Panc1 (cell line): ENCODE measurements at places on chromosomes 2 and 18. TPM values are rescaled to one million over a fixed set of nuclear protein-coding genes. Genes with fewer than 3 reads are reported as not detected.

- no peak for DNase-seq
Measured at GRCh38 chr2:48749291-48750127, 6.0 kb downstream of the LHCGR start.

- DNase-seq, result no peak
Measured at GRCh38 chr2:74712223-74713053, 58.4 kb downstream of the SEMA4F start.

The EPB41L3 gene
- 0.36 TPM for total RNA-seq

GRCh38 chr18:74292541-74292858 lies 737 bp upstream of the CYB5A start:
- DNase-seq, result no peak

DNA sequence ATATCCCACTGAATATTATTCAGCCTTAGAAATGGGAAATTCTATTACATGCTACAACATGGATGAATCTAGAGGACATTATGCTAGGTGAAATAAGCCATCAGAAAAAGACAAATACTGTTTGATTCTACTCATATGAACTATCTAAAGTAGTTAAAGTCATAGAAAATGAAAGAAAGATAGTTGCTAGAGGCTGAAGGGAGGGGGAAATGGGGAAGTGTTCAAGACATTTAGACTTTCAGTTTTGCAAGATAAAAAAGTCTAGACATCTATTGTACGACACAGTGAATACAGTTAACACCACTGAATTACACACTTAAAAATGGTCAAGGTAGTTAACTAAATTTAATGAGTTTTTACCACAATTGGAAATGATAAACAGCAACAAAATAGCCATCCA lies 835.9 kb upstream of the CHAC2 start:
- DNase-seq, result no peak

- DNase-seq, result no peak
Measured at GRCh38 chr2:174777347-174778084, 13.2 kb upstream of the CHRNA1 start.

DNA sequence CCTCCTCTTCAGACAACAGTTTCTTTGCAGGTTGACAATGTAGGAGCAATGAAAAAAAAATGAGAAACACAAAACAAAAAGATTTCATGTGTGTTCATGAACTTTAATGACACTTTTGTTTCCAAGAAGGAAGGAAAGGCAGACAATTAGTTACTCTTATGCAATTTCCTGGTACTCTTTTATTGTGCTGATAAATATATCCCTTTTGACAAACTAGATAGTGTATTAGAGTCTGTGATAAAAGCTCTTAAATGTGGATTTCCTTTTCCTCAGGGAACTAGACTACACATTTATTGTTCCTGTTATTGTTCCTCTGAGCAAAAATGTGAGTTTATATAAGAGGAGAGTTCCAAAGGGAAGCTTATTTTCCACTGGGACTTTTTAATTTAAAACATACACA lies 188.7 kb upstream of the NRXN1 start:
- no peak for DNase-seq

DNA sequence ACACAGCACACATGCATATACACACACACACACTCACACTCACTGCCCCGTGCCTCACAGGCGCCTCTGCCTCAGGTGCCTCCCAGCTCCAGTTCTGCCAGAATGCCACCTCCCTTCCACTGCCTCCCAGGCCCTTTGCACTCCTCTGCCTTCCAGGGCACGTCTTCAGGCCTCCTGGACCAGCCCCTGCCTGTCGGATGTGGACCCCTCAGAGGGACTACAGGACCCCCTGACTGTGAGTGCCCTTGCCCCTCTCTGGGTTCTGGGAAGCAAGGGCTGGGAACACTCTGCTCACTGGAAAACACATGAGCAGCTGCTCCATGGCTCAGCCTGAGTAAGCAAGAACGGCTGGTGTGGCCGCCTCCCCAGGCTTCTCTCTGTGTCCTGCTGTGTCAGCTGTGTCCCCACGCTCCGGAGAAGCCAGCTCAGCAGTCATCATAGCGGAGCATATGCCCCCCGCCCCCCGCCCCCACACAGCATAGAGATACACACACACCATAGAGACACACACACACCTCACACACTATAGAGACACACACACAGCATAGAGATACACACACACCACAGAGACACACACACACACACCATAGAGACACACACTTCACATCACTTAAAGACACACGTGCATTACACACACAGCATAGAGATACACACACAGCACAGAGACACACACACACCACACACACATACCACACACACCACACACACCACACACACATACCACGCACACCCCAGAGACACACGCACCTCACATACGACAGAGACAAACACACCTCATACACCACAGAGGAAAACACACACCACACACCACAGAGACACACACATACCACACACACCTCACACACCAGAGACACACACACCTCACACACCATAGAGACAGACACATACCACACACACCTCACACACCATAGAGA lies 271.3 kb downstream of the CYRIA start:
- DNase-seq, result no peak

GRCh38 chr2:69544951-69545350 lies 98.6 kb downstream of the AAK1 start:
- DNase-seq, result no peak

The ZNF521 gene
- 0.15 TPM for total RNA-seq

DNA sequence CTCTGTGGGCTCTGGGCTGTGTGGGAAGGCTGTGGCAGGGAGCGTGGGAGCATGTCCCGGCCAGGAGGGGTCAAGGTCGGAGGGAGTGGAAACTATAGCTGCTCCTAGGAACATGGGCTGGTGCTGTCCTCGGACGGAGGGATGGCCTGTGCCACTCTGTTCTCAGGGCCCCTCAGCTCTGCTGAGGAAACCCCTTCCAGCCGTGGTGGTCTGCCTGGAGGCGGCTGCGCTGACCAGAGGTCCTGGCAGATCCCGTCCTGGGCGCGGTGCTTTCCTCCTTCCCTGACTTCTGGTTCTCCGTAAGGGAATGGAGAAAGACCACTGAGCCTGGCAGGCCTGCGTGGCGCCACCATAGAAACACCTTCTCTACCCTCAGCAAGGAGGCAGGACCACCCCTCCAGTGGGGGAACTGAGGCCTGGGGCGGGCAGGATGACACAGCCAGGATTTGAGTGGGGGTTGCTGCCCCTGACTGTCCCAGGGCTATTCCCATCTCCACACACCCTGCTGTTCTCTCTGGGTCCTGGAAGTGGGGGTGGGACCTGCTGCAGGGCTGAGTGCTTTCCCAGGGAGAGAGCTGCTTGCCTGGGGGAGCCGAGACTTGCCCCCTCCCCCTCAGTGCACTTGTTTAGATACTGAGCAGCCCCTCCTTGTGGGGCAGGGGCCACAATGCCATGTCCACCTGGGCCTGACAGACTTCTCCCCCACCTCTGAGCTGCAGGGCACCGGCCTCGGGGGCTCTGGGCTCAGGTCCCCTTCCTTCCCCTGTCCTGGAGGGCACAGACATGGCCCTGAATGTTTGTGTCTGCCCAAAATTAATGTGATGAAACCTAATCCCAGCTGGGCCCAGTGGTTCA lies 301.0 kb upstream of the HS6ST1 start:
- DNase-seq, result no peak

The FBXO15 gene
- total RNA-seq, result 1.9 TPM

The GALR1 gene
- total RNA-seq, result not detected

GRCh38 chr18:5787936-5788335 lies 107.4 kb downstream of the TMEM200C start:
- no peak for DNase-seq

DNA sequence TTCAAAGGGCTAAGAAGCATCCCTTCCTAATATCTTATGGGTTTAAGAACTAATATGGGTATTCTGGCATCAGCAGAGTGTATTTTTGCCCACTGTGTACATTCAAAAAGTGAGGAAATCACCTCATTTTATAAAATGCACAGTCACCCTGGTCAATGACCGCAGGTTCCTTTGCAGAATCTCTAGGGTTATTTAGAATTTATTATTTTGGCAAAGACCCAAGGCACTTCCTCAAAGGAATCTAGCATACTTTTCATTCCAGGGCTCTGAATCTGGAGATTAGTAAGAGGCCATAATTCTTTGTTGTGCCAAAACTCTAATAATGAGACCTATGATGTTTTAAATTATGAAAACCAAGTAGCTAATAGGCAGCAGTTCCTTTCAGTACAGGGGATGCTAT lies 27.2 kb upstream of the CDH2 start:
- DNase-seq, result no peak

The OSR1 gene
- total RNA-seq, result 4.4 TPM

GRCh38 chr2:169891593-169892298 lies 64.5 kb downstream of the UBR3 start:
- DNase-seq, result no peak
